Nephron progenitor cell (in vitro differentiated cells): ENCODE measurements at places on chromosomes 3 and 15.

GRCh38 chr3:186743666-186744065 is 26.5 kb downstream of the KNG1 start:
- DNase-seq: no peak

- DNase-seq: no peak
Observed at GRCh38 chr15:50790778-50791453, 25.4 kb upstream of the SPPL2A start.

GRCh38 chr3:10263646-10264363 is 15.5 kb downstream of the TATDN2 start:
- DNase-seq: peak; percentile 68

DNA sequence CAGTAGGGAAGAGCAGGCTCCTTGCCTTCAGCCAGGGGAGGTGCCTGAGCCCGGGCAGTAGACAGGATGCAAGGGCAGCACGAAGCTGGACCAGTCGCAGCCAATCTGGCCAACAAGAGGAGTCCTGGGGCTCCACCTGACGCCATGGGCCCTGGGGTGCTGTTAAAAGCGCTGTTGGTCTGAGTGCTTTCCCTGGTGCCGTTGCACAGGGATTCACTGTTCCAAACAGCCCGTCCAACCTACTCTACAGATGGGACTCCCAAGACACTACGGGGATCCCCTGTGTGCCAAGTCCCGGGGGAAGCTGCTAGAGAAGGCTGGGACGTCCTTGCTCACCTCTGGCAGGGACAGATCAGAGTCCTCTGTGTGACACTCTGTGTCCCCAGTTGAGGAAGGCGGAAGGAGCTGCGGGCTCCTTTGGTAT is 632 bp downstream of the CTSH start:
- DNase-seq: no peak

DNA sequence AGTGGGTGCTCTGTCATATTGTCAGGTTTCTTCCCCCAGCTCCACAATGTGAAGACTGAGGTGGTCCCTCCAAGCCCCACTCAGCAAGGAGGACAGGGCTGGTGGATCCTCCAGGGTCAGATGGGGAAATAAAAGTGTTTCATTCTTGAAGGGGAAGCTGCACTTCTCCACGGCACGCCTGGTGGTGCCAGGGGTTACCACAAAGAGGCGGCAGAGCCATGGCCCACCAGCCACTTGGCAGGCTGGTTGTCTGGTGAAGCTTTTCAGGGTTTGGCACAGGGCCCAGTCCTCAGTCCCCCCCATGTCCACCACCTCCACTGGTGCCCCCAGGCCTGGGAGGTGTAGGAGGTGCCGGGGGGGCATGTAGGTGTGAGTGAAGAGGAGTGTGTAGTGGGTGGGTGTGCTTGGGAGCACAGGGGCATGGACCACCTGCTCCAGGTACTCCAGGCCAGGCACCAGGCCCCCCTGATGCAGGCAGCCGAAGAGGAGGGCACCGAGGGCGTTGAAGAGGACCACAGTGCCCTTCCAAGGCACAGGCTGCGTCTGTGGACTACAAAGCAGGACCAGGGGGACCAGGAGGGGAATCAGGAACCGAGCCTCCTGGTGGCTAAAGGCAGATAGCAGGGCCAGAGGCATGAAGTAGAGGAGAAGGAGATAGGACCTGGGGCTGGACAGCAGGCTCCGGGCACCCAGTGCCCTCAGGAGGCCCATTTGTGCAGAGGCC is 5.0 kb upstream of the NCBP2 start:
- DNase-seq: no peak

- DNase-seq: no peak
Observed at GRCh38 chr3:151880416-151880690, 6.9 kb downstream of the SUCNR1 start.

DNA sequence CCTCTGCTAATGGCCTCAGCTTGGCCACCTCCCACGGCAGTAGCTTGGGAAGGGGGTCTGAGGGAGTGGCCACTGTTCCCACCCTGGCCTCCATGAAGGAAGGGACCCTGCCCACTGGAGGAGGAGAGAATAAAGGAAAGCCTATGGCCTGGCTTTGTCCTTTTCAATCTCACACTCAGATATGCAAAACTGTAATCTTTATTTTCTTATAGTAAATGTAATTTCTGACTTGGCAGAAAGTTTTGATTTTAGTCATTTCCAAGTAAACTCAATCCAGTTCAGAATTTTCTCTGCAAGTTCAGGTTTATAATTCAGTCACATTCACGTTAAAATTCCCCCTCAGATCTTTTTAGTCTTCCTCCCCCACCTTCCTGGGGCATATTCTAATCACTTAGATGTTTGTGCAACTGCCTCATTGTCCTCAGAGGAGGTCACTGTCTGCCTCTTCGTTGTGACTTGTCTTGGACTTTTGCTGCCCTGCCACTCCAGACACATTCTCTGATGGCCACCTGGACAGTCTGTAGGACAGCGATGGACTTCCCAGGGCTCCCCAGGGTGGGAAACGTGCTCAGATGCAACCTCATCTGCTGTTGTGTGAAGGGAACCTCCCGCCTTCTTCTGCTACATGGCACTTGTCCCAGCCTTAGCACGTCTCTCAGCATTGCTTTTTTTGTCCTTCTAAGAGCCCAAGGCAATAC is 222.8 kb upstream of the TBL1XR1 start:
- DNase-seq: no peak

GRCh38 chr3:113136544-113136943 is 74.8 kb upstream of the BOC start:
- DNase-seq: no peak

DNA sequence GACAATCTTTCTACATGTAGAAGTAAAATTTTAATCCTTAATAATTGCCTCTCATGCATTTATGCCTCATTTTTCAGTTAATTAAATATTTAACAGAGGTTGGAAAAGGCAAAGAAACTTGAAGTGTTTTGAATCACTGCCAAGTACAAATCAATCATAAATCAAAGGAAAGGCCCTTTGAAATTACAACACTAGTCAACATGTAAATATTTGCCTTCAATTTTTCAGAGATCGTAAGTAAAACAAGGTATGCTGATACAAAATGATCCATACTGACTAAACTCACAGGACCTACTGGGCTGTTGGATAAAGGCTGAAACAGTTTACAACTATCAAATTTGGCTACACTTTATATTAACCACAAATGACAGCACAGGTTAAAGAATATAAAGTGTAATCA is 33.9 kb downstream of the ZBBX start:
- no peak for DNase-seq

DNA sequence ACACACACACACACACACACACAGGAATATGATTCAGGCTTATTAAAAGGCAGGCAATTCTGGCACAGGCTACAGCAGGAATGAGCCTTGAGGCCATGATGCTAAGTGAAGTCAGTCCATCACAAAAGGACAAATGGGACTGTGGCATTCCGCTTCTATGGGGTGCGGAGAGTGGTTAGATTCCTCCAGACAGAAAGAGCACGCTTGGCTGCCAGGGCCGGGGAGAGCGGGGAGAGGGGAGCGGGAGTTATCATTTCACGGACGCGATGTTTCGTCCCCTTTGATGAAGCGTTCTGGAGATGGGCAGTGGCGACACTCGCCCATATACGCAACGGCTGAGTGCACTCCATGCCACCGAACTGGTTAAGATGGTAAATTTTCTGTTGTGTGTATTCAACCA is 58.5 kb upstream of the FAM174B start:
- peak; percentile 36 for DNase-seq

DNA sequence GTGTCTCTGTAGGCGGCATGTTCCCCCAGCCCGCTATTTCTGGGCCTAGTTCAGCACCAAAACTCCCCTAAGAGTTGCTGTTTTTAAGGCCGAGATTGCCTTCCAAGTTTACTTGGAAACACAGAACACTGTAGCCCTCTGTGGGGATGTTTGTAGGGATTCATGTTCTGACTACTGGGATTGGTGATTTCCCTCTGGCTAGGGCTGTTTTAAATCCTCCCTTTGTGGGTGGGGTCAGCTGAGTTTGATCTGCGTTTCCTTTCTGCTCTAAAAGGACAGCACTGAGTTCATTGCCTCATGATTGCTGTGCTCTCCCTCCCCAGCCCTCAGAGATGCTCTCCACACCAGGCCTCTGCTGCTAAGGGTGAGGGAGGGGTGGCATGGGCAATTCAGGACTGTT is 640.6 kb upstream of the DPPA4 start:
- no peak for DNase-seq

GRCh38 chr3:73448761-73449301 is 175.9 kb downstream of the PDZRN3 start:
- no peak for DNase-seq

DNA sequence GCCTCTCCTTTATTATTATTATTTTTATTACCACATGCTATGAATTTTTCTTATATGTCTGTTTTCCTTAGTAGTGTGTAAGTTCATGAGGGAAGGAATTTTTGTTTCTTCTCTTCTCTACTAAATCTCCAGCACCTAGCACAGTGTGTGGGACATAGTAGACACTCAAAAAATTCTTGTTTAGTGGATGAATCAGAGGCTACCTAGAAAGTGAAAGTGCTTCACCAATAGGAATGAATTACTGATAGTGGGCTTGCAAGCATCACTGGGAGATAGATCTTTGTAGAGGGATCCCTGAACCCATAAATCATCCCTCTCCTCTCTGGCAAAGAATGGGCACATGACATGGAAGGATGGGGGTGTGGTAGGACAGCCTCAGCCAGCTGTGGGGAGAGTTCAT is 8.5 kb downstream of the SPTBN5 start:
- DNase-seq: no peak
